ENCODE measurements at places on chromosomes 11 and 22.

- DNase-seq, result no peak
Observed at GRCh38 chr22:48752451-48753380, 1075.0 kb downstream of the BRD1 start.

DNA sequence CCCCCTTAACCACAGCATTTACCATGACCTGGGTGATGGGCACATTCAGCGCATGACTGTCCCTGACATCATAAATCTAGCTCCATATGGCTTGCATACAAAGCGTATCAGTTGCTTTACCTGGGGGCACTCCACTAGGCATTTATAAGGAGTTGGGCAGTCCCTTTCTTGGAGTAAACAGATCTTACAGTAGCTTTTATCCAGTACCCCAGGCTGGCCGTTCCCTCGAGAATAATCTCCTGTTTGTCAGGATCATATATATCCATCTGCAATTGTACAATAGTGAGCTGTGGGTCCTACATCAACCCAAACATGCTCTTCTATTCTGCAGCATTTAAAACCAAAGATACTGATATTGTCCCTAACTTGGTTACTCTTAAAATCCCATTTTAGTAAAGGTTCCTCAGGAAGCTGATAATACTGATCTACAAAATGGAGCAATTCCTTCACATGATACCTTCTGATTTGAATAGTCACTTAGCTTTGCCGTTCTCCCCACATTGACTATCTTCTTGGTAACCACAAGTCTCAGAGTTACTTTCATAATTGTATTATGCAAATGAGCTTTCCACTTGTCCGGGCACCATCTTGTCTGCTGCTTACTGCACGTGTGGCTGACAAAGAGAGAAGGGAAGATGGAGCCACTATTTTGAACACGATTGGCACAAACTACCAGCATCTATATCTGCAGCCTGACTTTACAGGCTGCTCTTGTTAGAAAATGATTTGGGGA lies 205.0 kb downstream of the CWF19L2 start:
- DNase-seq, result no peak

- DNase-seq, result no peak
Observed at GRCh38 chr11:96303064-96303463, 39.9 kb downstream of the MAML2 start.

DNA sequence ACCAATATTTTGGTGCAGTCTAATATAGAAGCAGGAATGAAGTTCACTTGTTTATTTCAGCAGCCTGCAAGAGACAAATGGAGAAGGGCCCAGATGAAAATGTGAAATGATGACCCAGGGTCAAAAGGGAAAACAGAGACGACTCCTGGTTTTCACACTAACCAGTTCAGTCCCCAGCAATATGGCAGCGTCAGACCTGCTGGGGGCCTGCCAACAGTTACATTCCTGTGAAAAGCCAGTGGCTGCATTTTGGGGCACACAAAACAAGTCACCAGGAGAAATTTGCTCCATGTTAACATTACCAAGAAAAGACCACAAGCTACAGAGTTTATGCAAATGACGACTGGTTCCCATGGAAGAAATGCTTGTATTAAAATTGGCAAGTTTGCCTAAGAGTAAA lies 80.2 kb downstream of the CCDC34 start:
- DNase-seq, result no peak

- no peak for DNase-seq
Observed at GRCh38 chr11:102117472-102118113, 7.3 kb downstream of the YAP1 start.

- DNase-seq, result no peak
Observed at GRCh38 chr11:34501500-34501899, 12.1 kb downstream of the ELF5 start.

DNA sequence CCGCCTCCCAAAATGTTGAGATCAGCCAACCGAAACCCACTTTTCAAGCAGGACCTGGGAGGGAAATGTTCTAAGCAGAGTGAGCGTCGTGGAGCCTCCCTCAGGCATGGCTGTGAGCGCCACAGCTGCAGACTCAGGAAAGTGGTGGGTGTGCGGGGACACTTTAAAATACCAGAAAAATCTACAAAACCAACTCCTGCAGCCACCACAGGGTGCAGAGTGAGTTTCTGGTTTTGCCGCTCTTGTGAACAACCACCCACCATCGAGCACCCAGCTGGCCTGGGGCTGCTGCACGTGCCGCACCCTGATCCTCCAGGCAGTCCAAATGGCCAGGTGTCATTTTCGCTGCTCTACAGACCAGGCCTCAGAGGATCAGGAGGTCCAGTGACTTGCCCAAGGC lies 46.9 kb downstream of the CELSR1 start:
- DNase-seq, result peak; percentile 7

DNA sequence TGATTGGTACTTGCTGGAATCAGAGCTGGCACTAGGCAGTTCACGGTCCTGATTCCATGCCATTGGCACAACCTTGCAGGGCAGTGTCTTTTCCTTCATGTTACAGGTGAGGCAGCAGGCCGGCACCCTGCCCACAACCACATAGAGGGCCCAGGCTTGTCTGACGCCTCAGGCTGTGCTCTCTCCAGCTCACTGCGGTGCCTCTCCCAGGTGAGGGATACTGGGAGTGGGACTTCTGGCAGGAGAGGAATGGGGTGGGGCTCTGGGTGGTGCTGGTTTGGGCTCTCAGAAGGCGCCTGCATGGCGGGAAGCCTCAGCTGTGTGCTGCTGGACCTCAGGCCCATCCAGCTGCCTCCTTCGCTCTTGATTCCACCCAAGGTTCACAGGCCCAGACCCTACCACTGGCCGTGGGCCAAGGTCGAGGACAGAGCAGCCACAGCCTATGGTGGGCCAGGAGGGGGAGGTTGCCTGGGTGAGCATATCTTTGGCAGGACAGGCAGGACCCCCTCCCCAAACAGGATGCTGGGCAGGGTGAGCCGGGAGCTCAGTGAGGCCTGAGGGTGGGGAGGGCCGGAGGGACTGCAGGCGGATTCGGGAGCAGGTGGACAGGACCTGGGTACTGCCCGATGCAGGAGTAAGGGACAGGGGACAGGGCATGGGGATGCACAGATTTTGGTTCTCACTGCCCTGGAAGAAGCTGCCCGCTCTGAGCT lies 7.0 kb upstream of the MPPED1 start:
- no peak for DNase-seq

DNA sequence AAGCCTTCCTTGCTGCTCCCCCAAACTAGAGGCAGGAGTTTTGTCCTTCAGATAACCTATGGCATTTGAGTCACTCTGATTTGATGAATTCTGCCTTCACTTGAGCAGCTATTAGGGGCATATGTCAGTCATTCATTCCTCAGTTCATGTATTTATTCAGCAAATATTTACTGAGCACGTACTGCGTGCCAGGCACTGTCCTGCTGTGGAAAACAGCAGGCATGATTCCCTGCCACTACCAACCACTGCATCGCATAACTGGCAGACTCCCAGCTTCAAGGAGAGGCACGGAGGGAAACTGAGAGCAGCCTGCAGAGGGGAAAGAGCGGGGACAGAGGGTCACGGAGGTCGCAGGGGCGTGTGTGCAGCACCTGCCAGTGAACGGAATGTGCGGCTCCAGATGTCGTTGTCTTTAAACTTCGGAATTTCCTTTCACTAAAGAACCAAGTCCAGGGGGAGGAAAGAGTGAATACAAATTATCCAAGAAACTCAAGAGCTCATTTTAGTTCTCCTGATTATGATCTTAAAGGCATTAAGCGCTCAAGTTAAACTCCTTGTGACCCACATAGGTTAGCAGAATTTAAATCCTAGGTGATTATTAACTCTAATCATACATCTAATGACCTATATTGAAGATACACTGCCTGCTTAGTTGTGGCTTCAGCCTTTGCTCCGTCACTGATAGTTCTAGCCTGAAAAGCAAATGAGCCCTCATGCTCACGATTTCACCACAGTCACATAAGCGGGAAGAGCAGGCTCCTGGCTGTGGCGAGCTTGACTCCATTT lies 12.6 kb downstream of the PPARA start:
- DNase-seq, result no peak

GRCh38 chr22:37425369-37425768 lies 1.9 kb downstream of the ELFN2 start:
- DNase-seq, result no peak

GRCh38 chr11:96306933-96307775 lies 35.8 kb downstream of the MAML2 start:
- no peak for DNase-seq

DNA sequence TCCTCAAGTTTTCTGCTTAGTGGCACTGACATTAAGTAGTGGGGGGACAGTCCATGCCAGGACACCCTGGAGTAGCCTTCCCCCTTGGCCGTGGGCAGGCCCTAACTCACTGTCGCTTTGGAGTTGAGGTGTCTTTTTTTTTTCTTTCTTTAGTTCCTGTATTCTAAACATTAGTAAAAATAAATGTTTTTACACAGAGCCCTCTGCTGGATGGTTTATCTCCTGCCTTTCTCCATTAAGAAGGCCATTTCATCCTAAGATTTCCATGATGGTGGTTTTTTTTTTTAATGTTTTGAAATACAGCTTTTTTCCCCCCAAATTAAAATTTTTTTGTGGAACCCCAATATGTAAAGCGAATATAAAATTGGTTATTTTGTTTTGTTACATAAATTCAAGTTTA lies 1.8 kb upstream of the TIGD3 start:
- DNase-seq, result no peak

- no peak for DNase-seq
Observed at GRCh38 chr22:46063846-46064227, 86.5 kb upstream of the PPARA start.

GRCh38 chr22:38411016-38411415 lies 44.0 kb downstream of the KCNJ4 start:
- no peak for DNase-seq

DNA sequence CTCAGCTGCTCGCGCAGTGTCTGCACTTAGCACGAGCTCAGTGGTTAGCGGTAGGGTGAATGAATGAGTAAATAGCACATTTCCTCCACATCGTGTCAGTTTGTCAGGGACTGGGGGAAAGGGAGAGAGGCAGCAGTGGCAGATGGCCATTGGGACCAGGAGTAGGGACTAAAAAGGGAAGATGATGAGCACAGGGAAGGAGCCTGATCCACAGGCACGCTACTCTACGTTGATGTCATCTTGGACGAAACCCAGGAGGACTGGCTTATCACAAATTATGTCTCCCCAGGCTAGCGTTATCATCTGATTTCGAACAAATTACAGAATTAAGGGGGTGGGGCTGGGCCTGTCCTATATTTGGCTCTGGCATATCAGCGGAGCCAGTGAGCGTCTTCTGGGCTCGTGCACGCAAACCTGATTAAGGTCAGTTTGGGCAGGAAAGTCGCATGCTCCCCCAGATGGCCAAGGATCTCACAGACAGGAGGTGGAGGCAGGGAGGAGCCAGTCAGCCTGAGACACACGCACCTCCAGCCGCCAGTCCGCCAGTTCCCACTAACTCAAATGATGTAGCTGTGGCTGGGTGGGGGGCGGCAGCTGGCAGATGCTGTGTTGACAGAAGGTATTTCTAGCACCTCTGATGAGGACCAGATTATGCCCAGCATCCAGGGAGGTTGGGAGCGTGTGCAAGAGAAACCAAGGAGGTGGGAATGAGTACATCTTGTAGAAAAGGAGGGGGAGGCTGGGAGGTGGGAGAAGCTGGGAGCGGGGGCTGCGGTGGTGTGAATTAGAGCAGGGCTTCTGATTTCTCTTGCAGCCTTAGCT lies 97.4 kb upstream of the PRDM11 start:
- no peak for DNase-seq

- no peak for DNase-seq
Observed at GRCh38 chr11:1642288-1643145, 12.9 kb downstream of the KRTAP5-5 start.

GRCh38 chr11:10026514-10026913 lies 267.5 kb downstream of the SBF2 start:
- no peak for DNase-seq

DNA sequence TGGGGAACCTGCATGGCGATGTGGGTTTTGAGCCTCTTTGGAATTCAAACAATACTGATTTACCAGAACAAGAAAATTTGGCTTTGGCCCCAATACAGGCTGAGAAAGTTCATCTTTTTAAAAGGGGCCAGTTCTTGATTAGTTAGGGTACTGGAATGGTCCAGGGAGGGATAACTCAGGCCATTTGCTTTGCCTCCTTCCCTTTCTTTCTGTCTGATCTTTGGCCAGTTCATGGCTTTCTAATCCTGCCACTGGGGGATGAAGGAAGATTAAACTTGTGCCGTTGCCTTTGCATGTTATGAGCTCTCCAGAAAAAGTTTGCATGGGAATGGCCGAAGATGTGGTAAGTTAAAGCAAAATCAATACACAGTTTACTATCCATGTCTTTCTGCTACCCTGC lies 78.4 kb downstream of the ADAMTS15 start:
- no peak for DNase-seq

GRCh38 chr11:5042091-5042490 lies 4.2 kb upstream of the OR52J3 start:
- DNase-seq, result no peak

GRCh38 chr22:24184057-24184798 lies 2.9 kb downstream of the SUSD2 start:
- DNase-seq, result no peak

GRCh38 chr22:35217527-35217926 lies 39.8 kb upstream of the HMGXB4 start:
- no peak for DNase-seq

- no peak for DNase-seq
Observed at GRCh38 chr11:119192111-119192510, 6.8 kb downstream of the NHERF4 start.

- DNase-seq, result no peak
Observed at GRCh38 chr11:35878741-35879140, 65.1 kb upstream of the LDLRAD3 start.

DNA sequence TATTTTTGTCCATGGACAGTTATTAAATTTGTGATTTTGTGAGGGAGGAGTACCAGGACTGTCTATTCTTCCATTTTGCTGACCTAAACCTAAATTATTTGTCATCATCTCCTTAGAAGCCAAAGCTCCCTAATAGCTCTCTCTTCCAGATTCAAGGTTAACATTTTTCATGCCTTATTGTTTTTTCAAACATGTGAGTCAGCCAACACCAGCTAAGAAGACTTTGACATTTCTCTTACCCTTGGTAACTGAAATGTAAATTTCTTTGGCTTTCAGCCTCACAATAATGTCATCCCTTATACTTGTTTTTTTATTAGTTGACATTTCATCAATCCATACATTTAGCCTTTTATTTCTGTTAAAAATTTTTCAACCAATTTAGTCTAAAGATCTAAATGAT lies 19.2 kb downstream of the OR52E1 start:
- no peak for DNase-seq

DNA sequence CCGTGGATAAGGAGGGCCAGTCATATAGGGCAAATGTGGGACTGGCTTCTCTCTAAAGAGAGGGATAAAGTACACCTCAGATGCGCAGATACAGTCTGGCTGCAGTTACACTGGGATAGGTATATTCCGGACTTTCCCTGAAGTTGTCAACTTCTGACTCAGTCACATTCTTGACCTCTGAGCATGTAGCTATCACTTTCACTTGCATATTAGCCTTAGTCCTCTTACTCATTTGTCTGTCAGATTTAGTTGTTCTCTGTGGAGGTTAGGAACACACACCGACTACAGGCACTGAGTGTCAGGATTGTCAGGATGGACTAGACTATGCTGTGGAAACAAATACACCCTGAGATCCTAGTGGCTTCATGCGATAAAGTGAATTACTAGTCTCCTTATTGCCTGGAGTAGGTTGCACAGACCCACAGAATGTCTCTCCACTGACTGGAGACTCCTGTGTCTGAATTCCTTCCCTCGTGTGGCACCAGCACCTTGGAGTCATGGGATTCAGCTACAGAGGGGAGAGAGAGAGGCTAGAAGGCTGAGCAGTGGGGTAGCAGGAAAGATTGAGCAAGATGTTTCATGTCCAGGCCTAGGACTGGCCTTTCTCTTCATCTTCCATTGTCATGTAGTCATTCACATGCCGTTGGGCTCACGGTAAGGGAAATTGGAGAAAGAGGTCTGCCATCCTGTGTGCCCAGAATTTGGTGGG lies 654.3 kb downstream of the NTM start:
- no peak for DNase-seq

Data from GM12864 (cell line).